Panc1 (cell line): ENCODE measurements at places on chromosomes 12 and 14.

DNA sequence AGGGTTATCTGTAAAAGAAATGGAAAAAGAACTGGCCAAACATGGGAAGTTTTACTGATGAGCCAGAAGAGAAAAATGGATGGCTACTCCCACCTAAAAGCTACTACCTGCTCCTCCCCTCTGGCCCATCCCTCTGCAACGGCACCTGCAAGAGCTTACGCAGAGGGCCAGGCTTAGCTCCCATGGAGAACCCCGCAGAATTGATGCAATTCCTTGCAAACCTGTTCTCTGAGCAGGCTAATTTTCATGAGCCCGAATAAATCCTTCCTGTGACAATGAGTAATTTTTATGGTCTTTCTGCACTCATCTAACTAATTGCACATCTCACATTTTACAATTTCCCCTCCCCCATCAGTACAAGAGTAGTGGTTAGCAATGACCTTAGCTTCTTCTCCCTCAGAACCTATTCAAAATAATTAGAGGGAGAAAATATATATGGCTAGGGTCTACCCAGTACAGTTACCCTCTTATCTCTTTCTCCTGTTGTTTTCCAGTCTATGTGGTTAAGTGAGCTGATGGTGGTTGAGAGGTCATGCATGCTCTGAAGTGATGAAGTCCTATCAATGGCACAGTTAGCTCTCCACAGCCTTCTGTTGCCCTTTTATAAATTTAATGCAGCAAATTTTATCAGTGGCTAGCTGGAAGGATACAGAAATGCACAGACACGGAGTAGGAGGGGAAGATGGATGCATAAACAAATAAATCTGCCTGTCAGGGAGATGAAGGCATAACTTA lies 67.7 kb upstream of the NTF3 start:
- DNase-seq = no peak

GRCh38 chr12:76020731-76021672 lies 10.6 kb downstream of the PHLDA1 start:
- DNase-seq = no peak

GRCh38 chr14:69360438-69361108 lies 37.5 kb downstream of the ERH start:
- no peak for DNase-seq

DNA sequence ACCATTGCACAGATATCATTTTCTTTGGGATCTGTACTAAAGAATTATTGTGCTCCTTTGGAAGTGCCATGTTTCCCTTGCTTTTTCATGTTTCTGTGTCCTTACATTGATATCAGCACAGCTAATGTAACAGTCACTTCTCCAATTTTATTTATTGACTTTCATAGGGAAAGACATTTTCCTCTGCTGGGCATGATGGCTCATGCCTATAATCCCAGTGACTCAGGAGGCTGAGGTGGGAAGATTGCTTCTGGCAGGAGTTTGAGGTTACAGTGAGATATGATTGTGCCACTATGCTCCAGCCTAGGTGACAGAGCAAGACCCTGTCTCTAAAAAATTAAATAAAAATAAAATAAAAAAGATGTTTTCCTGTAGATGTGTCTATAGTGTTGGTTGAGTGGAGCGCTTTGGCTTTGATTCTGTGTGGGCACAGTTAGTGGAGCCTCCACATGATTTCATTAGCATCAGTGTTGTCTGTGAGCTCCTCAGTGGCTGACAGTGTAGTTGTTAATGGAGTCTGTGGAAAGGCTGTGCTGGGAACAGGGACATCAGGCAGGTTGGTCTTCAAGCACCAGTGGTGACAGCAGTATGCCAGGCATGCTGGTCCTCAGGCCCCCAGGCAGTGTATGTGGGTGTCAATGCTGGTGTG lies 7.4 kb downstream of the OAS2 start:
- no peak for DNase-seq

DNA sequence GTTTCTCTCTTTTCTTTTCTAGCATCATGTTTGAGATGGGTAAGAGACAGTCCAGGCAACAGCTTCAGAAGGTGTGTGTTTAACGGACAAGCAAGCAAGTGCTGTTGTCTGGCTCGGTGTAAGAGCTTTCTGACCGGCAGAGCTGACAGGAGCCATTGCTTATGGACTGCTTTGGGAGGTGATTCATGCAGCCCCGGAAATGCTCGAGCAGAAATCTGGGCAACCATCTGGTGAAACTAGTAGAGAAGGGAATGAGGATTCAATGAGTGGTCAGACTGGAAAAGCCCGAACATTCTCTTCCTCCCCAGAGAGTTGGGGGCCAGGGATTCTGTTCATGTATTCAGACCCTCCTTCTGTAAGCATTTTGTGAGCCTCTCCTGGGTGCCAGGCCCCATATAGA lies 24.4 kb downstream of the TUNAR start:
- no peak for DNase-seq

- no peak for DNase-seq
These were observed 19.2 kb downstream of the ITPR2 start for GRCh38 chr12:26813812-26814211.

GRCh38 chr12:85516039-85516438 lies 236.0 kb downstream of the ALX1 start:
- no peak for DNase-seq

GRCh38 chr14:60169722-60170121 lies 4.5 kb upstream of the DHRS7 start:
- no peak for DNase-seq
